ENCODE measurements at places on chromosomes 3 and 15. TPM values are rescaled to one million over a fixed set of nuclear protein-coding genes. Genes with fewer than 3 reads are reported as not detected.

Gene SH2D7
- not detected for total RNA-seq

Gene SLC2A2
- not detected for total RNA-seq

DNA sequence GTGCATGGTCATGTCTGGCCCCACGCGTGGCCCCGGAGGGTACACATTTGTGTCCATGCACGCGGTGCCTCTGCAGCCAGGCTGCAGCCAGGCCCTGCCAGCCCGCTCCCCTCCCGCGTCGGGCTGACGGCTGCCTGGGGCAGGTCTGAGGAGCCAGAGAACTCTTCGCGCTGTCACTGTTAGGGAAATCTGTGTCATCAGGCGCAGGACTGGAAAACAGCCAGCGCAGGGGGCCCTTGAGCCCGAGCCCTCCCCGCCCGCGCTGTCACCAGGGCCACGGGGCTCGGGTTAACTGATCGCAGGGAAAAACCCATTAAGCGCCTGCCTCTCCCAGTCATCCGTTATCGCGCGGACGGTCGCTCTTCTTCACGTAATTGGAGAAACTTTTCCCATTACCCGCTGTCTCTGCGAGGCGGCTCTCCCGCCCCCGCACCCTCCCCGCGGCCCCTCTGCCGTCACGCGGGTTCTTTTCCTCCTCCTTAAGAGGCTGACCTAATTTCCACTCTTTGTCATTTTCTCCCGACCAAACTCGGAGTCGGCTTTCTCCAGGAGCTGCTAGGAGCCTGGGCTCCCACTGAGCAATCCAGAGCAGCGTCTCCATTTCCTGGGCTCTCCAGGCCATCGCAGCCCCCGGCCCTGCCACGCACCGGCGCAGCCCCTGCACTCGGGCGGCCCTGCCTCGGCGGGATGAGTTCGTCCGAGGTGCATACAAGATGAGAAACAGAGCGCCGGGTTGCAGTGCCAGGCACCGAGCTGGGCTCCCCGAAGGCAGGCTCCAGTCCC is 57.5 kb upstream of the PRR23E start:
- H3K27me3 ChIP-seq = peaks cover 20% of the 10 kb centered on the region
- no peak for DNase-seq
- no peaks in the 10 kb centered on the region for H3K4me1 ChIP-seq
- H3K27ac ChIP-seq = no peak overlapping the region

DNA sequence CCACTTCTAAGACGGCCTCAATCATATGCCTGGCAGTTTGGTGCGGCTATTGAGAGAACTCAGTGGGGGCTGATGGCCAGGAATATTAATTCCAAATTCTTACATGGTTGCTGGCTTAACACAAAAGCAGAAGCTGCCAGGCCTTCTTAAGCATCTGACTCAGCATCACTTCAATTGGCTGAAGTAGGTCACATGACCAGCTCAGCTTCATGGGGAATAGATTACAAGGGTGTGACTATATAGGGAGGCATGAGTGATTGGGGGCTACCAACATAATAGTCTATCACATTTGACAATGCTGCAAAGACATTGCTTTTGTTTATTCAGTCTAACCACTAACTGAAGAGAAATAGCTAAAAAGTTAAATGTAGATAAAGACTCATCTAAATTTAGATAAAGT is 101.6 kb upstream of the ANKRD28 start:
- H3K4me3 ChIP-seq = no peak overlapping the region
- H3K4me1 ChIP-seq = no peaks in the 10 kb centered on the region
- no peak overlapping the region for H3K27ac ChIP-seq
- H3K27me3 ChIP-seq = no peaks in the 10 kb centered on the region
